ENCODE measurements at places on chromosomes 4 and X.

- peak; percentile 6 for DNase-seq
Observed at GRCh38 chrX:48958635-48959094, 1.3 kb upstream of the OTUD5 start.

DNA sequence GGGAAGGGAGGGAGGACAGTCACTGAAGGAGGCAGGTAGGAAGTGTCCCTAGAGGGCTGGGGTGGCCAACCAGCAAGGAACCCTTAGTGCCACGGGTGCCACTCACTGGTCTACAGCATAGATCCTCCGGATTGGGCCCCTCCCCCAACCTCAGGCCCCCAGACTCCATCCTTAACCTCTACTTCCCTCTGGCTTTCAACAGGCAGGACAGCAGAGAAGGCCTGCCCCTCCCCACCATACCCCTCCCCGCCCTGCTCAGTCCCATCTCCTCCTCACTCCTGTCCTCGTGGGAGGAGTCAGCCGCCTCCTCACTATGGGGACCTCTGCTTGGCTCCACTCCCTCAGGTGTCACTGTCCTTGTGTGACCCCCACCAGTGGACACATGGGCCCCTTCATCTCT lies 77.7 kb upstream of the PSAPL1 start:
- no peak for DNase-seq

GRCh38 chr4:7967501-7968261 lies 28.0 kb upstream of the AFAP1 start:
- DNase-seq: no peak

- peak; percentile 39 for DNase-seq
Observed at GRCh38 chrX:106802063-106802387, 448 bp upstream of the TBC1D8B start.

DNA sequence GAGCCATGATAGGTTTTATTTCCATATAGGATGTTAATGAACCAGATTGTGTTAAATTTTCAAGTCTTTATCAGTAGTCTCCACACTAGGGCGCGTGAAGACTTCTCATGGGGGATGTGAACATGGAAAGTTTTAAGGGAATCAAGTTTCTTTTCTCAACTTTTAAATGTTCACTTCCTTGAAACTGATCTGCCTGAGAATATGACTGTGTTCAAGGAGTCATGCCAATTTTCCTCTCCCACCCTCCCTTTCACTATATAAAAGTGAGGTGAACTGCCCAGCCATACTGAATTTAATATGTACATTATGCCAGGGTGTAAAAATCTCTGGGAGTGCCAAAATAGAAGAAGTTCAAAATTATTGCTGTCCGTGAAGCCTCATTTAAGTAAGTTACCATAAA lies 30.4 kb upstream of the HPGDS start:
- no peak for DNase-seq

DNA sequence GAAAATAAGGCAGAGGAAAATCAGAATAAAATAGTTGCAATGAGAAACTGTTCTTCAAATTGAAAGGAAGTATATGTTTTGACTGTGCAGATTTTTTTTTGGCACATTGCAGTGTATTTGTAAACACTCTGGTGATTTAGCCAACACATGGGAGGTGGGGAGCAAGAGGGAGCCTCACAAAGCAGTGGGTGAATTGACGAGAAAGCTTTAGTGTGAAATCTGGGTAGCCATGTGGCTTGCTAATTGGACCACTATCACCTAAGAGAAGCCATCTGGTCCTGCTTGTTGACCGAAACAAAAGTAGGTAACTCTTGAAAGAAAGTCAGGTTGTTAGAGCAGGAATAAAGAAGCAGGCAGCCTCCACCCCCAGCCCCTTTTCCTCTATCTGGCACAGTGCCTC lies 10.4 kb downstream of the CLCN5 start:
- no peak for DNase-seq

DNA sequence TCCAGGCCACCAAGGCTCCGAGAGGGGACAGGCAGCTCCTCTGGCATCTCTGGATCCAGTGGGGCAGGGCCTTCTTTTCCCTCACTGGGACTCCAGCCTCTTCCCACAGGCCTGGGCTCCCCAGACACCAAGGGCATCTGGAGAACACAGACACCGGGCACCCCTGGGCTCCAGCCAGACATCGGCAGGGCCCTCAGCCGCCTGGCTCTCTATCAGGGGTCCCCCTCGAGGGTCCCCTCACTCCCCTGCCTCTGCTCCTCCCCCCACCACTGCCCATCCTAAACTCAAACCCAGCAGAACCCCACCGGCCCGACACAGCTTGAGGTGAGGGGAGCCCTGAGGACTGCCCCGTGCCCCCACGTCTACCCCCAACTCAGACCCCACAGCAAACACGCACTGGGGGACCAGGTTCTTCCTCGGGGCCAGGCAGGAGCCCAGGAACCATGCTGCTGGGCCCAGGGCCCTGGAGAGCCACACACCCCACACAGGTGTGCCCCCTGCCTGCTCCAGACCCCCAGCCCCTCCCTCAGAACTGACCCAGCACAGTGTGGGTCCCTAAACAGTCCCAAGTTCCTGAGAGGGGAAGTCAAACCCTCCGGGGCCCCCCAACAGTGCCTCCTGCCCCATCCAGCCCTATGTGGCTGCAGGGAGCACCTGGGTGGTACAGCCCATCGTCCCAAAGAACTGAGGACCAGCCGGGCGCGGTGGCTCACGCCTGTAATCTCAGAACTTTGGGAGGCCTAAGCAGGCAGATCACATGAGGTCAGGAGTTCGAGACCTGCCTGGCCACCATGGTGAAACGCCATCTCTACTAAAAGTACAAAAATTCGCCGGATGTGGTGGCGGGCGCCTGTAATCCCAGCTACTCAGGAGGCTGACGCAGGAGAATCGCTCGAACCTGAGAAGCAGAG lies 86.8 kb downstream of the FAM53A start:
- no peak for DNase-seq

DNA sequence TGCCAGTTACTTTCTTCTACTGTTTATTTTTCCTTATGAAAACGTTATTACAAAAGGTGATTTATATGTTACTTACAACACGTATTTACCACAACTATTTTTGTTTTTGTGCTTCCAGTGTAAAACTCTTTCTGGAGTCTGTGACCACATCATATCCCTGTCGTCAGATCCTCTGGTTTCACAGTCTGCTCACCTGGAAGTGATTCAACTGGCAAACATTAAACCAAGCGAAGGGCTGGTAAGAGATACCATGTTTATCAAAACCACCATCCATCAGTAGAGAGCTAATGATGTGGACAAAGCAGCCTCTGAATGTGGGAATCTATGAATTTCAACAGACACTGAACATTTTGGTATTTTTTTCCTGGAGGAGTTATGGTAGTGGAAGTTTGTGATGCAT lies 116.1 kb downstream of the CNKSR2 start:
- DNase-seq: peak; percentile 1

DNA sequence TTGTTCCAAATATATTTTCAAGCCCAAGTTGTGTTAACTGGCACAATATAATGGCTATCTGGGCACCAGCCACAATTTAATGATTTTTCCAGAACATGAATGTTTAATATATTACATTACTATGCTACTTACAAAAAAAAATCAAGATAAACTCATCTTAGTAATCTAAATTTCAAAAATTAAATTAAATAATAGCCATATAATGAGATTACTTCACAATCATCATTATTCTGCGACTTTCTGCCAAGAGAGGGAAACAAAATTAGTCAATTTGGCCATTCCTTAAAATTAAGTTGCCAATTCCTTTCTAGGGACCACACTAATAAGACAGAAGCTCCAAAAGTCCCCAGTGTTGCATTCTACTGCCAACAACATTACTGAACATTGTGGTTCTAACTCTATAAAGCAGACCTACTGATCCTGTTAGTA lies 7.5 kb downstream of the NEK1 start:
- DNase-seq: no peak

DNA sequence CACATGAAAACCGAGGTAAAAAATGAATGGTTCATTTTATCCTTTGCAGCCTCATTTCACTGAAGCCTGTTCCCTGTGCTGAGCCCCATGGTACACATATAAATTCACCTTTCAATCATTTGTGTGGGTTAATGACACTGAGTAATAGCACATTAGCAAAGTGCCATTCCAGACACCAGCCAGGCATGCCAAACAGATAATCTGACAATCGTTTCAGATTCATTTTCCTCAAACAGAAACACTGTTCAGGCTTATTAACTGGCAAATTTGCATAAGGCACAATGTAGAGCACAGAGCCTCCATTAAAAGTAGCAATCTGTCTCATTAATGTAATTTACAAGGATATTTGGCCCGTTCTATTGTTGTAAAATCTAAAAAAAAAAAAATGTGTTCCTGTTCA lies 76.2 kb downstream of the UNC5C start:
- no peak for DNase-seq

GRCh38 chr4:33482773-33483172 lies 2761.5 kb downstream of the ARAP2 start:
- DNase-seq: no peak

- DNase-seq: no peak
Observed at GRCh38 chr4:17197070-17197469, 298.6 kb upstream of the LDB2 start.

DNA sequence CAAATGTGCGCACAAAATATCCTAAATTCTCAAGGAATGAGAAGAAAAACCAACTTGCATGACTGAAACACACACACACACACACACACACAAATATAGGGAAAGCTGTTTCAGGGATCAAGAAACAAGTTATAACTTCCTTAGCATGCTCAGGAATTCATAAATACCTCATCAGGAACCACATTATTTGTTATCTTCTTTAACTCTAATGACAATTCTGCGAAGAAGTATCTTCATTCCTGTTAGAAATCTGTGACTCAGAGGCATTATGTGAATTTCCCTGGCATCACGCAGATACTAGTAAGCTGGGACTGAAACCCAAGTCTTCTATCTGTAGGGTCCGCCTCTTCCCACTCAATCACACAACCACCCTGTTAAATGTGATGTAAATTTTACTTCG lies 30.3 kb downstream of the TMPRSS11A start:
- no peak for DNase-seq

GRCh38 chr4:55617587-55618197 lies 18.4 kb downstream of the NMU start:
- DNase-seq: no peak

GRCh38 chr4:118589471-118590055 lies 95.6 kb upstream of the METTL14 start:
- no peak for DNase-seq

GRCh38 chr4:26023203-26023972 lies 109.4 kb downstream of the SMIM20 start:
- DNase-seq: no peak

DNA sequence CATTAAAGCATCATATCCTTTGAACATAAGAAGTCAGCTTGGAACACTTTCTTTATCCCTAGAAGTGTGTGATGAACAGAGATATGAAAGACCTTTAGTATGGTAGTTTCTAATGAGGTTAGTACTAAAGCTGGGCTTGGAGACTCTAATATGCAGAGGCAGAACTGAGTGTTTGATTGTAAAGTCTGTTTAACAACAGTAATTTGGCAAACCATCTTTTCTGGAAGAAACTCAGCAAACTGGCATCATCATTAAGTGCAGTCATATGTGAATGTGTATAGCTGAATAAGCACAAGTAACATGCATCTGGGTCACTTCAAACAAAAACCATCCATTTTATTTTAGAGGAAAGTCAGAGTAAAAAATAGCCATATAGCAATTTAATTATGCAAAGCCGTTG lies 385.9 kb upstream of the MAD2L1 start:
- DNase-seq: no peak

- no peak for DNase-seq
Observed at GRCh38 chr4:57734104-57734670, 624.0 kb upstream of the IGFBP7 start.

DNA sequence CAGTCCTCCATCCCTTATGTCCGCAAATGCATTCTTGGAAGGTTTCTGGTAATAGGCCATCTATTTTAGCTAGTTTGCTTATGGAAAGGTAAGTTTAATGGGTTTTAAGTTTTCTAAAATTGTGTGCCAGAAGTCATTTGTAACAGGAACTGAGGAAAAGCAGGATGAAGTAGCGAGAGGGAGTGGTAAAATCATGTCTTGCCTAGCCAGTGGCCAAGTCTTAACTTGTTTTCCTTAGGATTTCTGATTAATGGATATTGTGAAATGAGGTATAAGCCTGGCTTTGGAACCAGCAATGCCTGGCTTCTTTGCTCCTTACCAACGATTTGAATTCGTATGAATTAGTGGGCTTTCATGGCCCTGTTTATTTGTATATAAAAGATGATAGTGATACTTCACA lies 7.3 kb downstream of the SEC24B start:
- no peak for DNase-seq

DNA sequence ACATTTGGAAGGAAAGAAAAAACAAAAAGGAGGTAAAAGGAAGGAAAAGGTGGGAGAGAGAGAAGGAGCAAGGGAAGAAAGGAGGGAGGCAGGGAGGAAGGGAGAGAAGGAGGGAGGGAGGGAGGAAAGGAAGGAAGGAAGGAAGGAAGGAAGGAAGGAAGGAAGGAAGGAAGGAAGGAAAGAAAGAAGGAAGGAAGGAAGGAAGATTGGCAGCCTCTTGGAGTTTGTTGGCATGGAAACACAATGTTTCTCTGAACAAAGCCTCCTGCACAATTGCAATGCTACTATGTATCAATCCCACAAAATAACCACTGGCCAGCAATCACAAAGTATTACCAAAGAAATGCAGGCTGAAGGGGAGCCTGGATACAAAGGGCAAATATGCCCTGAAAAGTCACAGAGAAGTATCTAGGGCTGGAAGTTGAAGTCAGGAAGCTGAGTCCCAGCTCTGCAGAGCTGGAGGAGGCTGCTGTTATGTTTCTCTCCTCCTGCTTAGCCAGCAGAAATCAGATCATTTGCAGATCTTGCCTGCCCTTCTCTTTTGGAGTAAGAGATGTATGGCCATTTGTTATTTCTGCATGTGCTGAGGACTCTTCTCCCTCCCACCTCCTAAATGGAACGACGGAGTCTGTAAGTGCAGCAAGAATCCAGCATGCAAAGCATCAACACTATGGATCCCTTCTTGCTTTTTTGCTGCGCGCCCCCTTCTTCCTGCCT lies 195.9 kb upstream of the LDB2 start:
- no peak for DNase-seq

DNA sequence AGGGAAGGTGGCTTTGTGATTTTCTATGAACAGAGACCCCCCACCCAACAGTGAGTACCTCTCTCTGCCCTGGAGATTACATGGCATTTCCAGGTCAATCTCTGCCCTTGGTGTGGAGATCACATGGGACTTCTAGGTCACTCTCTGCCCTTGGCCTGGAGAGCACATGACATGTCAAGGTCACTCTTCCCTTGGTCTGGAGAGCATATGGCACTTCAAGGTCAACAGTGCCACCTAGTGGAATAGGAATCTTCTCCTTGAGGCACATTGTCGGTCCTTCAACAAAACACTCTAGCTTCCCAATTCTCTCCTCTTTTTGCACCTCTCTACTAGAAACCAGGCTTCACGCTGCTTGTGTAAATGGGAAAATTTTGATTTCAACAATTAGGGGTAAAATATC lies 66.2 kb upstream of the TACR3 start:
- DNase-seq: no peak

GRCh38 chr4:153758136-153758535 lies 1.7 kb downstream of the RNF175 start:
- DNase-seq: no peak
